ENCODE measurements at places on chromosomes 16 and 17.

GRCh38 chr17:4953451-4953961 is 2.6 kb downstream of the ENO3 start:
- peak; percentile 51 for DNase-seq

GRCh38 chr16:15775209-15775608 is 81.6 kb downstream of the MYH11 start:
- no peak for DNase-seq

DNA sequence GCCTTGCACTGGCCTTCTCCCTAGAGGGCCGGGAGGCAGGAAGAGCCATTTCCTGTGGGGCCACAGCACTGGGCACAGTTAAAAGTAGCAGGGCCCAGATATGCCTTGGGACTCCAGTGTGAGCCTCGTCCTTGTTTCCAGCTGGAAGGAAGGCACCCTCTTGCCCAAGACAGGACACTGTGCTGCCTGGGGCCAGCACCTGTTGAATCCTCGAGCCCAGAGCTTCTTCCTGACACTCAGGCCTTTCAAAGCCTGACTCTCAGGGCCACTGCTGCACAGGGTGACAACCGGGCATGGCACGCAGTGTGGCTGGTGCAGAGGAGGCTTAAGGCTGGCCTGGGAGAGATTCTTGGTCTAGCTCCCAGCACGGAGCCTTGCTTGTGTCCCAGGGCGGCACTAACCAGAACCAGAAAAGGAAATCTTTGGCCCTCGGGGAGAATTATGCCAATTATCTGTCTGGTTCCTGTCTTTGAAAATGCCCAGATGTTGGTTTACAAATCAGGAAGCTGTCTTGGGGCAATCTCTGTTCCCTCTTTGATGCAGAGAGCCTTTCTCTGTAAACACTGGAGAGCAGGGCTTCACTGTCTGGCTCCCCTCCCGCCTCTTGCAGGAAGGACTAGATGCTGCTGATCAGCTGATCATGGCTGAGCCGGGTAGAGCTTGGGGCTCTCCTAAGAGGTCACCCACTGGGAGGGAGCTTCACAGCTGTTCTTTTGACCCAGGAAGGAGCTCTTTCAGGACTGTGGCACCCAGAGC is 11.1 kb downstream of the LDHD start:
- no peak for DNase-seq

GRCh38 chr17:63741143-63741407 is 524 bp downstream of the STRADA start:
- peak; percentile 0 for DNase-seq

- DNase-seq, result no peak
These were observed 97.8 kb upstream of the GSE1 start for GRCh38 chr16:85515319-85515745.

- DNase-seq, result no peak
These were observed 168.9 kb downstream of the SHISA9 start for GRCh38 chr16:13070268-13070667.

- DNase-seq, result peak; percentile 30
These were observed 133.3 kb upstream of the CIBAR2 start for GRCh38 chr16:85245307-85246172.

- no peak for DNase-seq
These were observed 60.0 kb downstream of the CRISPLD2 start for GRCh38 chr16:84879569-84880487.

GRCh38 chr17:74192950-74193781 is 10.3 kb upstream of the RPL38 start:
- no peak for DNase-seq
